Cerebellum (tissue), 4 donors: ENCODE measurements at places on chromosomes 1 and 21. TPM values are rescaled to one million over a fixed set of nuclear protein-coding genes. Genes with fewer than 3 reads are reported as not detected.

The RBP7 gene
- total RNA-seq: not detected

The TEKT2 gene
- total RNA-seq: 6.3 TPM

The ELOVL1 gene
- total RNA-seq: 5.0 TPM

The KCNC4 gene
- total RNA-seq: 7.1 TPM

The CLEC20A gene
- not detected for total RNA-seq

The MNDA gene
- total RNA-seq: 1.4 TPM

The TESK2 gene
- 0.64 TPM for total RNA-seq

The MTARC2 gene
- 7.0 TPM for total RNA-seq

The DNAJC6 gene
- 86.7 TPM for total RNA-seq

The CRYAA gene
- not detected for total RNA-seq

The PAQR6 gene
- total RNA-seq: 7.7 TPM

The UBXN11 gene
- total RNA-seq: 10.2 TPM

The AMY2B gene
- total RNA-seq: 54.5 TPM

The PLEKHA6 gene
- 13.6 TPM for total RNA-seq

The MEAF6 gene
- 75.5 TPM for total RNA-seq

The FCRLB gene
- 1.4 TPM for total RNA-seq

The RPTN gene
- total RNA-seq: not detected

The GJB5 gene
- total RNA-seq: not detected

The OLFML2B gene
- 3.9 TPM for total RNA-seq

The RHCE gene
- 0.18 TPM for total RNA-seq

The PRELP gene
- total RNA-seq: 0.27 TPM

The AMY1A gene
- total RNA-seq: not detected

The A3GALT2 gene
- not detected for total RNA-seq

The IFI44 gene
- total RNA-seq: 19.4 TPM

The KCND3 gene
- 34.1 TPM for total RNA-seq

The ITLN1 gene
- total RNA-seq: 0.45 TPM

The SYT2 gene
- total RNA-seq: 13.2 TPM

The PLCH2 gene
- total RNA-seq: 13.3 TPM

The CFAP107 gene
- 0.91 TPM for total RNA-seq

The OR2T2 gene
- not detected for total RNA-seq

The ZMYND12 gene
- total RNA-seq: 0.64 TPM

The AIM2 gene
- 4.4 TPM for total RNA-seq

The SPRR2F gene
- total RNA-seq: not detected

The EPHB2 gene
- total RNA-seq: 83.8 TPM

The NAXE gene
- 28.3 TPM for total RNA-seq

The VWA5B1 gene
- 2.2 TPM for total RNA-seq
